Esophagus squamous epithelium (tissue), 5 donors: ENCODE measurements at places on chromosomes 16 and 17.

DNA sequence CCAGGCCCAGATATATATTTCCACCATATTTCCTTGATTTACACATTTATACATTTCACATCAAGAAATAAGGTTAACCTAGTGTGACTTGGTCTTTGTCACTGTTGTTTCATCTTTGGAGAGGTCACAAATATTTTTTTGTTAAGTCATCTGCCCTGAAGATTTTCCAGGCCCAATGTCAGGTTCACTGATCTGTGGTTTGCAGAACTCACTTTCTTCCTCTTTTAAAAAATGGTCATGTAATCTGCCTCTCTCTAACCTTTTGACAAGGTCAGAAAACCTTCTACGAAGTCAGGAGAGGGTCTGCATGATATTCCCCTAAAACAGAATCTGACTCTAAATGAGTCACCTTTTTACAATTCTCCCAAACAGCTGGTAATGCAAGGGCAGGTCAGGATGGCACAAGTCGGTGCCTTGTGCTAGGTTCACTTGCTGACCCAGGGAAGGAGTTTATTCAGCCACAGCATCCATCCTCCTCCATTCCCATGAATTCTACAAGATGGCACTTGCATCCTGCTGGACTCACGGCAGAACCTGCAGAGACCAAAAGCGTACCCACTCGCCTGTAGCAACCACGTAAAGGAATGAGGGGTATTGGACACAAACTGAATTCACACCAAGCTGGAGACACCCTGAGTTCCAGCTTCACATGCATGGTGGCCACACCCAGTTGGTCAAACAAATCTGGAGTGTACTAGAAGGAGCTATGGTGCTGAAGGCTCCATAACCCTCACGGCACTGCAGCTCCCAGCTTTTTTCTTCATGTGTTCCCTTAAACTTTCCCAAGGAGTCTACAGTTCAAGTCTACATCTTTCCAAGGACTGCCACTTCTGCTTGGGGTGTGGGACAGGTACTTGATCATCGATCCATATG is 1.6 kb upstream of the KIAA0513 start:
- DNase-seq: no peak

GRCh38 chr16:61295311-61295710 is 740.9 kb downstream of the CDH8 start:
- DNase-seq: no peak

- peak; percentile 28 for DNase-seq
Observed at GRCh38 chr17:57939797-57940196, 15.4 kb downstream of the CUEDC1 start.

GRCh38 chr17:70675070-70675590 is 505.8 kb downstream of the KCNJ2 start:
- no peak for DNase-seq

DNA sequence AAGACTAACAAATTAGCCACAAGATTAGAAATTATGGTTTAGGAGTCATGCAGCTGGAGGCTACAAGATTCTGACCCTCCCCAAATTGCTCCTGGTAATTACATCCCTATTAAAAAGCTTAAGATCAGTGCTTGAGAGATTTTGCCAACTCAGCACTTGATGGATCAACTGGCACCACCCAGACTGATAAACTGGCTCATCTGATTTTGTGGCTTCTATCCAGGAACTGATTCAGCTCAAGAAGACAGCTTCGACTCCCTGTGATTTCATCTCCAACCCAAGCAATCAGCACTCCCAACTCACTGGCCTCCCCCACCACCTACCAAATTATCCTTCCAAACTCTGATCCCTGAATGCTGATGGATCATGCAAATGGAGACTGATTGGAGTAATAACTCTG is 94.8 kb downstream of the TNFRSF13B start:
- no peak for DNase-seq

- no peak for DNase-seq
Observed at GRCh38 chr17:72077326-72077960, 43.4 kb upstream of the SOX9 start.

GRCh38 chr17:32385121-32385520 is 35.2 kb downstream of the ZNF207 start:
- no peak for DNase-seq

GRCh38 chr17:79085921-79086551 is 11.4 kb downstream of the ENGASE start:
- no peak for DNase-seq

DNA sequence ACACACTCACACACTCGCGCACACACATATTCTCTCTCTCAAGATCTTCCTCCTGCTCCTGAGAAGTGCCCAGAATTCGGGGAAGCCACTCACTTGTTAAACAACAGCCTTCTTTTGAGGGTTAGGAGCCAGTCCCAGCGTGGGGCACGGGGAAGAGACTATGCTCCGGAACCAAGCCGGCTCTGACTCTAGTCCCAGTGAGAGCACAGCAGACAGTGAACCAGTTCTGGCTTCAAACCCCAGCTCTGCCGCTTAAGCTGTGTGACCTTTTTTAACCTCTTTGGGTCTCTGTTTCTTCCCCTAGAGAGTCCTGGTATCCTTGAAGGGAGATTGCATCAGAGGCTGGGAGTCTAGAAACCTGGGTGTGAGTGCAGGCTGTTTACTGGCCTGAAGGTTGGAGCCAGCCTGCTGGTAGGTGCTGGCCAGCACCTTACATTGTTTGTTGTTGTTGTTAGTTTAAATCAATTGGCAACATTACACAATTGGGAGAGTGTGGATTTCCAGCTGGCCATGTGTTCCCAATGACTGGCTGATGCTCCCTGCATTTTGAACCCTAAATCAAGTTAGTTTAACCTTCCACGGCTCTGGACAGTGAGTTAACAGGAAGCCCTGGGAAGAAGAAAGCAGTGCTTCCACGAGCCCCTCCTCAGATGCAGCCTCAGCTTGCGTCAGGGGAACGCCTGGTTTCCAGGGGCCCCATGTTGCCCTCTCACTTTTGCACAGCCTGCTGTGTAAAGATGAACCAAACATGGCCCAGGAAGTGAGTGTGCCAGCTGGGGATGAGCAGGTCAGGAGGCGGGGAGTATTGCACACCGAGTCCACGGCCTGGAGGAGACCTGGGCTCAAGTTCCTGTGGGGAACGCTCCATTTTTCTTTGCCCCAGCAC is 71.5 kb downstream of the GAS7 start:
- DNase-seq: no peak

DNA sequence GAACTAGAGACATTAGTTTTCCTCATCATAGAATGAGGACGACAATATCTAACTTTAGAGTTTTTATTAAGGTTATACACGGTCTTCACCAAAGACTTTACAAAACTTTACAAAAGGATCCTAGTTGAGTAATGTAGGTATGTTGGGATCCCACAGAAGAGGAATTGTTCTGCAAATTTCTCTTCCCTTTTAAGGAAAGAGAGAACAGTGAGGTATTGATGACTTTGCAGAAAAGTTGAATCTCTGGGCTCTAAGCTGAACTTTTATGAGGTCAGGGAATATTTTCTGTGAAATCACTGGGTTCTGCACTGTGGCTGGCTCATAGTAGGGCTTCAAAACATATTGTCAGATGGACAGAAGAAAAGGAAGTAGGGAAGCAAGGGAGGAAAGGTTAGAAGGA is 89.8 kb upstream of the PIRT start:
- DNase-seq: no peak

DNA sequence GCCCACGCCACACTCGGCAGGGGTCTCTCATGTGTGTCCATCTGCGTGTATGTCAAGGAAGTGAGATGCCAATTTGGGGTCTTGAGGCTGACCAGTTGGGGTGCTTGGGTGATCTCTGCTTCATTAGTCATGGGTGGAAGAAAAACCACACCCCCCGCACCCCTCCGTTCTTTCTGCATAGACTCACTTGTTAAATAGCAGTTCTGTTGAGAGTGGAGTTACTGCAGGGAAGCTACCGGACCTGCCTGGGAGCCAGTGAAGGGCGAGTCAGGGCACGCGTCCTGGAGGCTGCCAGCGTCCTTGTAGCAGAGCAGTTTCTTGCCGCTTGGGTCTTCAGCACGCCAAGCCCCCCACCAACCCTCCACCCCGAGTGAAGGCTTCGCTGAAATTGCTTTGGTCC is 8.5 kb downstream of the SNN start:
- no peak for DNase-seq

GRCh38 chr16:27257271-27257670 is 11.3 kb downstream of the NSMCE1 start:
- DNase-seq: no peak

DNA sequence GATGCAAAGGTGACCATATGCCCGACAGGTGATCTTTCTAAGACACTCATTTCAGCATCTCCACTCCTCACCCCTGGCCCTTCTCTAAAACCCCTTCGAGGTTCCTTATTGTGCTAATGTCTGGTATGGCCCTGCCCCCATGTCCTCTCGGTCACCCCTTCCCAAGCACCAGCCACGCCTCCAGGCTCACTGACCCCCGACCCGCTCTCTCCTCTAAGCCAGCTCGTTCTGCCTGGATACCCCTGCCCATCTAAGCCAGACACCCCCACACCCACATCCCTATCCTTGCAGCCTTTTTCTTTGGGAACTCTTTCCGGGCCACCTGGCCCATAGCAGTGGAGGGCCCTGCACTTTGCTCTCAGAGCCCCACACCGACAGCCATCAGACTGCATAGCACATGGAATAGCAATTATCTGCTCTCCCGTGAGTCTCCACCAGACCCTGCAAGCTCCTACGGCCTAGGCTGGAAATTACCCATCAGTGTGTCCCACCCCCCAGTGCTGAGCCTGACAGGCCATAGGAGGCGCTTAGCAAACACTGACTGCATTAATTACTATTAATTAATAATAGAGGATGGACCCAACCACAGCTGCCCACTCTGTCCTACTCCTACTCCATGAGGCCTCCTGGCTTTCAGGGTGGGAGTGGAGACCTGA is 176.7 kb downstream of the TMEM132E start:
- no peak for DNase-seq

DNA sequence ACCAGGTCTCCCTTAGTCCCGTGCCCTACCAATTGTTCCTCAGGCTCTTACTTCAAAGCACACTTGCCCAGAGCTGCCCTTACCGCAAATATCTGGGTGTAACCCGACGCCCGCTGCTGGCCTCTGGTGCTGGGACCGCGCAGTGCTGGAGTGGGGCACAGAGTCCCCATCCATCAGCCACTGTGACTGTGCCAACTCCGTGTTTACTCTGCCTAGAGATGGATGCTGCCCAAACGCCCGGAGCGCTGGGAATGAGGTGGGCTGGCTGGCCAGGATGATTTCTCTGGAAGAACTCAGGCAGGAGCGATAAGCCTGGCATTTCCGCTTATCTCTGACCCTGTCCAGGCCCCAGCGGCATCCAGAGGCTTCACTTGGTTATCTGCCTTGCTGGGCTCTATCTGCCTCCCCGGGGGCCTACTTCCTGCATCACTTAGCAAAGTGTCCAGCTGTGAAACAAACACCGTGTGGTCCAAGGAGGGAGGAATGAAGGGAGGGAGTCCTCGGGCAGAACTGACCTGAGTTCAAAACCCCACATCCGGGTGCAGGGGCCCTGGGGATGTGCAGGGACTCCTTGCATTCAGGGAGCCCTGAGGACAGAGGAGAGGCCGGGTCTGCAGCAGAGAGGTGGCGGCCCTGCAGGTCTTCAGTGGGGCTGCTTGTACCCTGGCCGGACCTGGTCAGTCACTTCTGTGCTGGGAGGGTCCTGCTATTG is 9.4 kb upstream of the MYLK3 start:
- no peak for DNase-seq

GRCh38 chr16:88010343-88010967 is 59.2 kb downstream of the BANP start:
- DNase-seq: no peak

GRCh38 chr17:74212209-74212912 is 1.0 kb upstream of the TTYH2 start:
- no peak for DNase-seq

DNA sequence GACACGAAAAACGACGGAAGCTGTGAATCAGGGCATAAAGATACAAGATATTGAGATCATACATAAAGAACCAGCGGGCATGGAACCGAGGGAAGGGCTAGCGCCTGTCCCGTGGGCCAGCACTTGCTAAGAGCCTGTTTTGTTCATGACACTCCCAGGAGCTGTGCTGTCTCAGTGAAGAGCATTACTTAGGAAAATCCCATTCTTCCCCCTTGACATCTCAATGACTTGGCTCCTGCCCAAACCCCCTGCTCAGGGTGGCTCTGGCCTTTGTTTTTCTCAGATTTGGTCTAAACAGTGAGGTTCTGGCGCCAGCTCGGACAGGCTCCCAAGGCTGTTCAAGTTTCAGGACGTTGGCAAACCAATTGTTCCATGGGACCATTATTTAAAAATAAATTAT is 79.1 kb upstream of the SEC14L1 start:
- no peak for DNase-seq

GRCh38 chr16:80788027-80788426 is 16.4 kb downstream of the CDYL2 start:
- DNase-seq: no peak

DNA sequence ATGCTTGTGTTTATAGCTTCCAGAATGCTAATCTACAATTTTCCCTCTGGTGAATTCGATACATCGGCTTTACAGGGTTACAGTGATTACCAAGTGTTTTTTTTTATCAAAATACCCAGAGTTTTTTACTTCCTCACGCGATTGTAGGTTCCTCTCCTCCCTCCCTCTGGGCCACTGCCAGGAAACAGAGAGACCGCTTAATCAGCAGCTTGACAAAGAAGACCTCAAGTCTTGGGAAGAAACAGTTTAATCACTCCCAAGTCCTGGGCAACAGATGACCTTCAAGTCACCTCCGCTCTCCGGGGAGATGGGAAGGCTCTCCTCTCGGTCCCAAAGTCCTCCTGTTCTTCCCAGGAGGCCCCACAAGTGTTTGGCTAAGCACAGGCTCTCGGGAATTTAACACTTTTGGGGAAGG is 23.5 kb downstream of the SMTNL2 start:
- DNase-seq: no peak

DNA sequence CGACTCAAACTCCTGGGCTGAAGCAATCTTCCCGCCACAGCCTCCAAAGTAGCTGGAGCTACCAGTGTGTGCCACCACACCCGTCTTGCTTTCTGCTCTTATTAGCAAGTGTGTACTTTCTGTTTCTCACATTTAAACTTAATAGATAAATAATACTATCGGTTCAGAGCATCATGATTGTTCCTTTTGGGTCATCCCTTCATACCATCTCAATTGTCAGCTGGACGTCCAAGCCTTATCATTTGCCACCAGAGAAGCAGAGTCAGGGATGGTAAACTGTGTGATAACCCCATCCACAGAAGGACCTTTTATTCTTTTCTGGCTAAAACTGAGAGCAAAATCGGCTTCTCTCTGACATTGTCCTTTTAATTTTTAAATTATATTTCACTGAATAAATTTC is 279.8 kb upstream of the GOT2 start:
- no peak for DNase-seq

DNA sequence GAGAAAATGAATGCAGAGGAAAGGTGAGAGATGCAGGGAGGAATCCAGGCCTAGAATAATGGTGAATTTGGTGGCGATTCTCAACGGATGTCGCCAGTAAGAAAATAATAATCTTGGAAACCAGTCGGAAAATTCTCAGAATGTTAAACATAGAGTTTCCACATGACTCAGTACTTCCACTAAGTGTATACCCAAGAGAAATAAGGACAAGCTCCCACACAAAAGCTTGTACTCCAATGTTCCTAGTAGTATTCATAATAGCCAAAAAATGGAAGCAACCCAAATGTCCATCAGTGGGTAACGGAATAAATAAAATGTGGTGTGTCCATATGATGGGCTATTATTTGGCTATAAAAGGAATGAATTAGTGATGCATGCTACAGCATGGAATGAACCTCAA is 19.4 kb upstream of the ENGASE start:
- no peak for DNase-seq
